Osteoblast (primary cell): ENCODE measurements at places on chromosomes 7 and 10. TPM values are rescaled to one million over a fixed set of nuclear protein-coding genes. Genes with fewer than 3 reads are reported as not detected.

DNA sequence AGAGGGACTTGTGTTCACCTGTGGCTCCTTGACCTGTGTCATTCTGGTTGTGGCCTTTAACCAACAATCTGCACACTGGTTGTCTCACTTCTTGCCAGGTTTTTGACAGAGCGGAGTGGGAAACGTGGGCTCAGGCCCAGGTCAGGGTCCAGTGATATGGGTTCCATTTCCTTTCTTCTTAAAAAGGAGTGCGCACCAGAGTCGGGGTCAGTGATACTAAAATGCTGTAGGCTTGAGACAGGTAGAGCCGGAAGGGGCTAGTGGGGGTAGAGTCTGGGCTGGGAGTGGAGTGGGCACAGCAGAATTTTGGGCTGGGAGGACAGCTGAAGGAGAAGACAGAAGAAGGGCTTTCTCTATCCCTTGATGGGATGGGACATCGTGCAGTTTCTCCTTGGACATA lies 61.2 kb downstream of the SH2D4B start:
- no peak overlapping the region for H3K27ac ChIP-seq
- no peaks in the 10 kb centered on the region for H3K27me3 ChIP-seq
- DNase-seq: no peak
- H3K36me3 ChIP-seq: no peaks in the 10 kb centered on the region

- peak overlapping the region; percentile 97 for H3K27ac ChIP-seq
- H3K4me1 ChIP-seq: peaks cover 24% of the 10 kb centered on the region
- DNase-seq: no peak
- peak overlapping the region; percentile 52 for H3K4me3 ChIP-seq
Measured at GRCh38 chr10:82981137-82981723, 1106.2 kb downstream of the NRG3 start.

- no peak overlapping the region for H3K27ac ChIP-seq
- no peaks in the 10 kb centered on the region for H3K4me1 ChIP-seq
- H3K36me3 ChIP-seq: peaks cover 26% of the 10 kb centered on the region
- no peaks in the 10 kb centered on the region for H3K27me3 ChIP-seq
- no peak overlapping the region for H3K4me3 ChIP-seq
Measured at GRCh38 chr10:86481761-86482160, 39.8 kb downstream of the WAPL start.

- H3K27ac ChIP-seq: no peak overlapping the region
- H3K4me1 ChIP-seq: no peaks in the 10 kb centered on the region
- peak; percentile 2 for DNase-seq
Measured at GRCh38 chr10:82190432-82191260, 315.7 kb downstream of the NRG3 start.

GRCh38 chr10:129969911-129970464 lies 5.9 kb upstream of the EBF3 start:
- H3K4me3 ChIP-seq: peak overlapping the region; percentile 66
- peaks cover 41% of the 10 kb centered on the region for H3K27me3 ChIP-seq
- peak; percentile 81 for DNase-seq

GRCh38 chr10:42984761-42985325 lies 92.0 kb upstream of the RET start:
- no peak overlapping the region for H3K4me3 ChIP-seq
- no peak for DNase-seq
- H3K27me3 ChIP-seq: no peaks in the 10 kb centered on the region
- no peaks in the 10 kb centered on the region for H3K36me3 ChIP-seq
- H3K27ac ChIP-seq: no peak overlapping the region
- H3K4me1 ChIP-seq: no peaks in the 10 kb centered on the region

- no peaks in the 10 kb centered on the region for H3K36me3 ChIP-seq
- no peaks in the 10 kb centered on the region for H3K4me1 ChIP-seq
- H3K4me3 ChIP-seq: no peak overlapping the region
- no peaks in the 10 kb centered on the region for H3K27me3 ChIP-seq
- no peak overlapping the region for H3K27ac ChIP-seq
- no peak for DNase-seq
Measured at GRCh38 chr7:65302883-65303282, 70.8 kb upstream of the ZNF92 start.

- peaks cover 3% of the 10 kb centered on the region for H3K27me3 ChIP-seq
- no peaks in the 10 kb centered on the region for H3K4me1 ChIP-seq
- H3K36me3 ChIP-seq: no peaks in the 10 kb centered on the region
- no peak overlapping the region for H3K4me3 ChIP-seq
- H3K27ac ChIP-seq: no peak overlapping the region
Measured at GRCh38 chr10:116833986-116834985, 15.0 kb upstream of the ENO4 start.

DNA sequence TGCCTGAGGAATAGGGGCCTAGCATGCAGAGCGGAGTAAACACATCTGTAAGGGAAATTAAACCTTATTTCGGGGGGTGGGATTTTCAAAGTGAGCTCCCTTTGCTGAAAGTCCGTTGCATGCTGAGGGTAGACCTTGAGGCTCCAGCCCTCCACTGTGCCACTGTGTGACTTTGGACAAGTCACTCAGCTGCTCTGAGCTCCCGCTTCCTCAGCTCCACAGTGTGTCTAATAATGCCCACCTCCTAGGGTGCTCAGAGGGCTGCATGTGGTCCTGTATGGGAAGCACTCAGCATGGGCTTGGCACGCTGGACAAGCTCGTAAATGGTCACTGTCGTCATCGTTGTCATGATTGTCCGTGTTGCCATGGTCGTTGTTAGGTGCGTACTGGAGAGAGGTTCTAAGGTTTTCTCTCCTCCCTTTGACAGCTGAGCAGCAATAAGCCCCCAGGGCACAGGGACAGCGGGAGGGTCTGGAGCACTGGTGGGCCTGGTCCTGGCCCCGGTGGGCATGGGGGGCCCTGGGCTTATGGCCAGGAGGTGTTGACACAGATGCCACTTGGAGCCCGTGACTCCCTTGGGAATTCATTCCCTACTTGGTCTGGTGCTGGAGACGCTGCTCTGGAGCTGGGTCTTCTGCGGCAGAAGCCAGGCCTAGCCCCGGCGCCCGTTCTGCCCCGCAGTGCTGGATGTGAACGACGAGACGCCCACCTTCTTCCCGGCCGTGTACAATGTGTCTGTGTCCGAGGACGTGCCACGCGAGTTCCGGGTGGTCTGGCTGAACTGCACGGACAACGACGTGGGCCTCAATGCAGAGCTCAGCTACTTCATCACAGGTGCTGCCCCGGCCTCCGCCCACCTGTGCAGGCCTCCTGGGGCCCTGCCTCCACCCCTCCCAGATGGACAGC lies 13.1 kb downstream of the C10orf105 start:
- H3K4me1 ChIP-seq: no peaks in the 10 kb centered on the region
- H3K4me3 ChIP-seq: no peak overlapping the region
- no peak overlapping the region for H3K27ac ChIP-seq
- H3K27me3 ChIP-seq: peaks cover 5% of the 10 kb centered on the region
- DNase-seq: no peak

DNA sequence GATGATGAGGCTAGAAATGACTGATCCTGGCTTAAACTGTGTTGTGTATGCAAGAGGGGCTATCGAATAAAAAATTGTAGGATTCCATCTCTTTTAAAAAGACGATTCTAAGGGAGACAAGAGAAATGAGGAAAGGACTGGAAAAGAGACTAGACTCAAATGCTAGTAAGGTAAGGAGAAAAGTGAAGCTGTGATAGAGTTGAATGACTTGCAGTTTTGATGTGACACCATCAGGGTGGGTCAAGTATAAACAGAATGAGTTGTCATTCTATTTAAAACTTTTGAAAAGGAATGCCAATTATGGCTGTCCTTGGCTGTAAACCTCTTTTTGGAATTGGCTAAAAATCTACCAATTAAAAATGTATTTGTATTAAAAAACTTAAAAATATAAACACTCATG lies 184.5 kb upstream of the PHF14 start:
- H3K27me3 ChIP-seq: no peaks in the 10 kb centered on the region
- no peak overlapping the region for H3K27ac ChIP-seq

Gene EVX1
- total RNA-seq: not detected in 2 replicates

Gene PWWP2B
- total RNA-seq: 15.3 and 18.5 TPM in 2 replicates

Gene ADRA2A
- 0.29 and 0.72 TPM in 2 replicates for total RNA-seq

Gene PRLHR
- not detected in 2 replicates for total RNA-seq

Gene TPST1
- total RNA-seq: 137 and 174 TPM in 2 replicates

Gene OPALIN
- total RNA-seq: not detected in 2 replicates

Gene CDK6
- 40.4 and 45.6 TPM in 2 replicates for total RNA-seq

Gene LRCH4
- total RNA-seq: 14.5 and 18.0 TPM in 2 replicates

Gene ZDHHC6
- 25.6 and 26.1 TPM in 2 replicates for total RNA-seq

Gene SEMA4G
- total RNA-seq: under 0.01 and 0.29 TPM in 2 replicates

Gene FXYD4
- total RNA-seq: not detected in 2 replicates
